ENCODE measurements at places on chromosomes 2 and 18.

- DNase-seq, result no peak
Observed at GRCh38 chr2:224492531-224492930, 90.6 kb upstream of the FAM124B start.

DNA sequence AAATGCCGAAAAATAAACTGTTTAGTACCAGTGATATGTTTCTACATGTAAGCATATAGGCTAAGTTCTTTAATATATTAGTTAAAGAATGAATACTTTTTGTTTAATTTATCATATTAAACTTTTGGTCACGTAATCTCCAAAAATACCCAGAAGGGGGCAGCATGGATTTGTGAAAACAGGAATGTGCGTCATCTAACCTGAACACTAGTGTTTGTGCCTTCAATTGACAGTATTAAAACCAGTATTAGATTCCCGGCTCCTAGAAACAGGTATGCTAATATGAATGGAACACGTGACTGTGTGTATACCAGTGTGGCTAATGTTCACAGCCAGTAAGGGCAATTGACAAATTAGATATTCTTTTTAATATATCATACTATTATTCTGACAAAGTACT lies 51.8 kb downstream of the WDR7 start:
- DNase-seq, result peak; percentile 19

GRCh38 chr18:74173434-74173750 lies 25.1 kb downstream of the TIMM21 start:
- no peak for DNase-seq

GRCh38 chr2:172226244-172227061 lies 123.8 kb upstream of the DLX2 start:
- DNase-seq, result no peak

DNA sequence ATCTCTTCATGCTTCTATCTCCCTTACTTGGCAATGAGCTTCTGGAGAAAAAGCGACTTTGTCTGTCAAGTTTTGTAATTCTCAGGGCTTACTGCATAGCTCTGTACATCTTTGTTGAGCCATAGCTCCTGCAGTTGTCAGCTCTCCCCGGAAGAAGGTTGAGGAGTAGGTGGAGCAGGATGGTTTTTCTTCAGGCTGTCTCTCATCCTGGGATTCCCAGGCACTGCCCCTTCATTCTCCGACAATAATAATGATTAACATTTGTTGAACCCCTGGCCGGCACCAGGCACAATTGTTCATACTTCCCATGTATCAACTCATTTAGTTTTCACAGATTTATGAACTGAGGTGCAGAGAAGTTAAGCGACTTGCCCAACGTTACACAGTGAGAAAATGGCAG lies 23.5 kb upstream of the RHOB start:
- DNase-seq, result no peak

DNA sequence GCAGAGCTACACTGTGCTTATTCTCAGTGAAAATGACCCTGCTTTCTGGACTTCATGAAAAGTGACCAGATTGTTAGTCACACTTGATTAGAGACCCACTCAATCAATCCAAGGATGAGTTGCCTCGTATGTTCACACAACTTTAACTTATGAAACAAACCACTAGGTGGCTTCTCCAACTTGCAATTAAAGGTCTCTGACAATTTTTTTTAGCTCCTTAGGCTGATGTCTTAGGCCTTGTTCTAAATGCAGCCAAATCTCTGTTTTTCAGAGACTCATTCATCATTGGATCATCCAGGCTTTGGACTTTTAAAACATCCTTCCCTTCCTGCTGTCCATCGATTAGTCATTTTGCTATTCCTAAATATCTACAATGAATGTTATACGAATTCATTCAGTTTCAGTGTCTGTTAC lies 63.4 kb downstream of the MREG start:
- DNase-seq, result no peak

All from frontal cortex (tissue), 4 donors.